ENCODE measurements at places on chromosomes 3 and 15. TPM values are rescaled to one million over a fixed set of nuclear protein-coding genes. Genes with fewer than 3 reads are reported as not detected.

DNA sequence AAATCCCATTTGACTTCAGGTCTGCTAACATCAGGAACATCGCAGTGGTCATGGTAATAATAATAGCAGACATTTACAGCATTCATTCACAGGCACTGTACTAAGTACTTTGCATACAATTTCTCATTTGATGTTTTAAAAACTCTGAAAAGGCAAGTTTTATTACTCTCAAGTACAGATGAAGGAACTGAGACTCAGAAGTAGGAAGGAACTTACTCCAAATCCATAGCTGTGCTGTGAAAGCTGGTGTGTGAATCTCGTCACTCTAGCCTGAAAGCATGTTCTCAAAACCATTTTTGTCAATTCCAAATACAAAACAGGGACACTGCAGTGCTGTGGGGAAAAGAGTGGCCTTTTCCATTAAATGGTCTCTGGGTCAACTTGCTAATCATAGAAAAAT lies 179.9 kb downstream of the FAM43A start:
- DNase-seq, result no peak

The CLRN1 gene
- not detected for polyA plus RNA-seq

DNA sequence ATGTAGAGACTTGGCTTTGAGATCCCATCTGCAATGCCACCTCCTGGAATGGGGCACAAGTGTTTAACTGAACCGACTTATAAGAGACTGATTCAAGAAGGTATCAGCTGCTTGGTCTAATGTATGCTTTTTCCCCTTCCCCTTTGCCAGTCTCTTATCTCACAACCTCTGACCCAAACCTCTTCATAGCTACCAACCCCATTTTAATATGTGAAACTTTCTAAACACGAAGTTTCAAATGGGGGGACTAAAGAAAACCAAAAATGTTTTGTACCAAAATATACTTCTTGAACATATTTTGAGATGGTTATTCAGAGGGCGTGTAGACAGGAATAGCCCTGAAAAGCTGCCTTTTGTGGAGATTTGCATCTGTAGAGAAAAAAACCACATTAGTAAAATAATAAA lies 73.1 kb downstream of the OXSM start:
- no peak for DNase-seq

- DNase-seq, result no peak
Measured at GRCh38 chr3:52506266-52506966, 11.3 kb downstream of the STAB1 start.

The BLM gene
- polyA plus RNA-seq, result 17.7 TPM

DNA sequence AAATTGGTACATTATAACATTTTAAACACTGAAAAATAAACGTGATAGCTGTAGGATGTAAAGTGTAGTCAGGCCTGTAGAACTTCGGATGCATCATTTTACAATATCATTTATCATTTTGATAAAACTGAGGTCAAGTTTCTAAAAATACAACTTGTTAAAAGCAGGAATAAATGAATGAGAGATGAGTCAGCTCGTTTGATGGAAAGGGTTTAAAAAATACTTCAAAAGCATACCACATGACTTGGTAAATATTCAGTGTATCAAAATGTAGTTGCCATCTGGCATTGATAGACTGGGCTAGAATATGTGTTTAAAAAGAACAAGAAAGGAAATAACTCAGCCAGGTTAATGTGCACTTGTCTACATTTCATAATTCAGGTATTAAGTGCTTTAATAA lies 357.0 kb downstream of the TIGIT start:
- DNase-seq, result no peak

The AGTR1 gene
- 19.2 TPM for polyA plus RNA-seq

GRCh38 chr3:157058392-157059071 lies 101.4 kb downstream of the CCNL1 start:
- DNase-seq, result no peak

The ATP8B4 gene
- polyA plus RNA-seq, result 3.8 TPM

DNA sequence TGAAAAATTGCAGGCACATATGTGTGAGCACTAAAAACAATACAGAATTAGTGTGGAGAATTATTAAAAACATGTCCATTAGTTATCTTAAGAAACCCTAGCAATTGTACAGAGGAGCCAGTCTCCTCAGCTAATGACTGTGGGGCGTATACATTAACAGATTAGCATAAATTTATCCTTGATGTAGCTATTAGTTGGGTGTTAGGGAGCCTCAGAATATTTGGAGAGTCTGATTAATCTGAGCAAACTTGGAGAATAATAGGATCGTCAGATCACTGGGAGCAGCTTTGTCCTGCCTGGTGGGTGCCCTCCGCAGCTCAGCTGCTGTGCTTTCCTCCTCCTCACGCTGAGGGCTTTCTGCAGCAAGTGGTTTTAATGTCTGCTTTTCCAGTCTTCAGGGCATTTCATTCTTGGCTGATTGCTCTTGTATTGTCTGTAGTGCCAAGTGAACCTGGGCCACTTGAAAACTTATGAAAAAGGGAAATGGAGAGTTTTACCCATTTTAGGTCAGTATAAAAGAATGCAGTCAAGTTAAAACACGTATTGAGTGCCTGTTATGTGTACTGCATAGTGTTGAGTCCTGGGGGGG lies 417.4 kb upstream of the SEMA6D start:
- no peak for DNase-seq

DNA sequence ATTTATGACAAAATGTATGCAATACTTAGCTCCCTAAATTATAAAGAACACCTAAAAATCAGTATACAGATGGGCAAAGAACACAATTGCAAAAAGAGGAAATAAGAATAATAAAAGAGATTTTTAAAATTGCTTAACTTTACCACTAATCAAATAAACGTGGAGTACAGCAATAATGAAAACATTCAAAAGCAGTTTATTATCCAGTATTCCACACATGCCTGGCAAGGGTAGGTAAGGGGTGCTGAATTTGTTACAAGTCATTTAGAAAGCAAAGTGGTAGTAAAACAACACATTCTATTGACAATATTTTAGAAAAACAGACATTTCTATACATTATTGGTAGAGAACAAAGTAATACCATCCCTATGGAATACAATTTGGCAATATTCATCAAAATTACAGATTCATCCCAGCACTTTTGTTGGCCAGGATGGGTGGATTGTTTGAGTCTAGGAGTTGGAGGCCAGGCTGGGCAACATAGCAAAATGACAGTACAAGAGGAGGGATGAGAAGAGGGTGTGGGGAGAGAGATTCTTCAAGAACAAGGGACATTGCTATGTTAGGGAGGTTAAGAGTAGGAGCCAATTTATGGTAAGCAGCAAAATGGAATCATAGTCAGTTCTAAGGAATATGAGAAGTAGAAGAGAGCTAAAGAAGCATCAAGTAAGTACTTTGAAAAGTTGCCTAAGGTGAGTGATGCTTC lies 3.7 kb upstream of the ACKR4 start:
- DNase-seq, result no peak

The OR5K2 gene
- 1.2 TPM for polyA plus RNA-seq

DNA sequence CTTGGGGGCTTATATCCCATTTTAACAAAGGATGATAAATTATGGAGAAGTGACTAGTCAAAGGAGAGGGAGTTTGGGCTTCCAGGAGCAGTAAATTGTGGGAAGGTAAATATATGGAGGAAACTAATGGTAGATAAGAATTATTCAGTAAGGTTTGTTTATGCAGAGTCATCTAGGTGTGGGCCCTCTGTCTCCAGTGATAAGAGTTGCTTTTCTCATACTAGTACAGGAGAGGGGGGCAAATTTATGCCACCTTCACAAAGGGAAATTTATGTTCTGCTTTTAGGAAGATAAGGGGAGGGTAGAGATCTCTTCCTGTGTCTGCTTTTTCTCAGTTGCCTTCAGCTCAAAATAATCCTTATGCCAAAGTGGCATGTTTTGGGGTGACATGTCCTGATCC lies 383.7 kb upstream of the PPP2R3A start:
- DNase-seq, result no peak

The IL20RB gene
- polyA plus RNA-seq, result 0.85 TPM

The ARPP21 gene
- polyA plus RNA-seq, result 1.3 TPM

DNA sequence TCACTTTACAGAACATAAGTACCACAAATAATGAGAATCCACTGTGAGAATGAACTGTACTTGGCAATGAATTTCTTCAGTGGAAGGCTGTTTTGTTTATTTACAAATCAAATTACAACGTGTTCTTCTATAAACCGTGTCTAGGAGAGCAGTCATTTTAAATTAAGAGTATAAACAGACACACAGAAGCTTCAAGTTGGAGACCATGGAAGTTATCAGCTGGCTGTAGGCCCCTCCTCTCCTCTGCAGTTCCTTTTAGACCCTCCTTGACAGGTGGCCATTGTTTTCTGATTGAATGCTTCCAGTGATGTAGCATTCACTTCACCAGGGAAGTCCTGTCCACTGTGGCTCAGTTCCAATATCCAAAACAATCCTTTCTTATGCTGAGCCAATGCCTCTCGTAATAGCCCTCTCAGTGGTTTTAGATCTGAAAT lies 7.3 kb upstream of the MAPK6 start:
- no peak for DNase-seq

- no peak for DNase-seq
Measured at GRCh38 chr3:21188459-21188858, 562.6 kb downstream of the ZNF385D start.

The KBTBD12 gene
- 1.5 TPM for polyA plus RNA-seq

The IL5RA gene
- polyA plus RNA-seq, result 0.73 TPM

DNA sequence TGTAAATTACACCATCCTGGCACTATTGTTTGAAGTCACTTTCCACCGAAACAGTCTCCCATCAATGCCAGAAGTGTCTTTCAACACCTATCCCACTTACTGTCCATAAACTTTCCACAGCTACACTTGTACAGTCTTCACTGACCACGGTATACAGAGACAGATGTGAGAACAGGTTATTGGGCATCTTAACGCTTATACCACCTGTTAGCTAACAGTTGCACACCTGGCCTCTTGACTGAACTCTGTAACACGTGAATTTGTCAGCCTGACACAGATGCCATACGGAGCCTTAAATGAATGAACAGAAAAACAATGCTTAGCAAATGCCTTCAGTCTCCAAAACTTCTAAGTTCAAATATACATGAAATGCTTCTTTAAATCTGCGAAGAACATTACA lies 440.5 kb downstream of the SHQ1 start:
- DNase-seq, result no peak

DNA sequence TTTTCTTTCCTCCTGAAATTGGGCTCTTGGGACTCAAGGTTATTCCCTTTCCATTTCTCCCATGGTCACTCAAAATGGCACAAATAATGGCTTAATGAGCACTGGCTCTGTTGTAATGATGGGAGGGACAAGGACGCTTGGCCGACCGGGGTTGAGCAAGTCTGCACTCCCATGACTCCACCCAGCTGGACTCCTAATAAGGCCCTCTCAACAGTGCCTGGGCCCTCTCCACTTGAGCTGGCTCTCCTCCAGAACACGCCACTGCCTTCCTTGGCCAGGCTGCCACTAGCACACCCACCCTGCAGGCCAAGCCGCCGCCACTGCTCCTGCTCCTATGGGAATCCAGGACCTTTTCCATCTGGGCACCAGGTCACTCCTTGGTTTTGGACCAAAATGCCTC lies 42.3 kb downstream of the ADCY5 start:
- no peak for DNase-seq

- DNase-seq, result no peak
Measured at GRCh38 chr3:140770977-140771667, 93.3 kb downstream of the TRIM42 start.

DNA sequence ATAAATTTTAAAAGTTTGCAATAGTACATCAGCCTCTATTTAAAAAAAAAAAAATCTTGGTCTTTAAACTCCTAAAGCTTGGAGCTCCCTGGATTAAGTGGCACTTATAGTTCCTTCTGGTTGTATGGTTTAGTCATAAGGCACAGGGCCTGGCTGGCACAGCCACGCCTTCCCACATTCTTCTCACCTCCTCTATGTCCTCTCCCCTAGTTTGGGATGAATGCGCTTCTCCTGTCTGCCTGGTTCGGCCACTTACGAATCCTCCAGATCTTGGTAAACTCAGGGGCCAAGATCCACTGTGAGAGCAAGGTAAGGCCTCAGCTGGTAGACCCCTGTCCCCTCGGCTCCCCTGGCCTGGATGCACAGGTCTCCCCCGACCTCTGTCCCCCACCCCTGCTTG lies 10.0 kb downstream of the ANKDD1A start:
- no peak for DNase-seq

- no peak for DNase-seq
Measured at GRCh38 chr3:101204246-101204645, 116.1 kb downstream of the IMPG2 start.

The VEPH1 gene
- polyA plus RNA-seq, result 56.0 TPM

The NAALADL2 gene
- 19.9 TPM for polyA plus RNA-seq

GRCh38 chr15:60774829-60775463 lies 296.0 kb upstream of the ICE2 start:
- no peak for DNase-seq

- no peak for DNase-seq
Measured at GRCh38 chr3:11948866-11949265, 55.3 kb upstream of the SYN2 start.

DNA sequence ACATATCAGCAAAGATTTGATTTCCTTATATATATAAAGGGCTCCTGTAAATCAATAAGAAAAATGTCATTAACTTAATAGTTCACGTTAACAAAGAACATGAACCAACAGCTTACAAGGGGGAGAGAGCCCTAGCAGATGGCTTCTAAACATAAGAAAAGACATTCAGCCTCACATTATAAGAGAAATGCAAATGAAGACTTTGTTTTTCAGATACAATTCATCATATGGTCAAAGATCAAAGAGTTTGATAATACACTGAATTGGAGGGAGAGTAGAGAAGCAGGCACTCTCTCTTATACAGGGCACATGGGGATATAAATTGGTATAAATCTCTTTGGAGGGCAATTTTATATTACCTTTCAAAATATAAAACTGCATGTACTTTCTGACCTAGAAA lies 21.1 kb downstream of the RBP2 start:
- no peak for DNase-seq

The PLA2G4F gene
- polyA plus RNA-seq, result 25.0 TPM

DNA sequence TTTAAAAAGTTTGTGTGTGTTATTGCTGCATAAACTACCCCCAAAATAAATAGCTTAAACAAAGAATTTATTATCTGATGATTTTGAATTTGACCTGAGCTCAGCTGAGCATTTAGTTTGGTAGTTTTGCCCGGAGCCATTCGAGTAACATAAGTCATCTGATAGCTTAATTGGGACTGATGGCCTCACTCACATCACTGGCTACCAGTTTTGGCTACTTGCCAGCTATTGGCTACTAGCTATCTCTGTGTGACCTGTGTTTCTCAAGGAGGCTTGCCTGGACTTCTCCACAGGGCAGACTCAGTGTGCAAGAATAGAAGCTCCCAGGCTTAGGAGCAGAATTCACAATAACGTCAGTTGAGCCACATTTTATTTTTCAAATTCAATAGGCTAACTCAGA lies 9.0 kb downstream of the CNTN3 start:
- no peak for DNase-seq

The TM4SF4 gene
- 1.9 TPM for polyA plus RNA-seq

The GOLGA6D gene
- 0.57 TPM for polyA plus RNA-seq

The CNTN6 gene
- 4.3 TPM for polyA plus RNA-seq

DNA sequence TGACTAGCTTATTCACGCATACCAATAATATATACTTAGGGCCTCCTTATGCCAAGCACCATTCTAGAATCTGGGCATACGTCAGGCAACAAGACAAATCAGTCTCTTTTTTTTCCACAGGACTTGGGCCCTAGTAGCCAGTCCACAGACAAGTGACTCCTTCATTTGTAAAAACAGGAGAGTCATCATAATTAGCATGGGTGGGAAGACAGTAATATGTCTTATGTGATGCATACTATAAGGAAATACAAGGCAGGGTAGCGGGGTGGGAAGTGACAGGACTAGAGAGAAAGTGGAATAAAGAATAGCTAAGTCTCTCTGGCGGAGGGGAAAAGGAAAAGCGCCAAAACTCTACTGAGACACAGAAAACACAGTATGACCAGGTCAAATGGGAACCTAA lies 439.6 kb upstream of the MDFIC2 start:
- DNase-seq, result no peak

- no peak for DNase-seq
Measured at GRCh38 chr3:16199769-16200168, 25.3 kb downstream of the GALNT15 start.
